Esophagus squamous epithelium (tissue), 5 donors: ENCODE measurements at places on chromosomes 1 and 21.

GRCh38 chr1:176896216-176896615, 268.3 kb downstream of the ASTN1 start:
- DNase-seq, result no peak

GRCh38 chr1:29197590-29197924, 15.9 kb upstream of the SRSF4 start:
- no peak for DNase-seq

DNA sequence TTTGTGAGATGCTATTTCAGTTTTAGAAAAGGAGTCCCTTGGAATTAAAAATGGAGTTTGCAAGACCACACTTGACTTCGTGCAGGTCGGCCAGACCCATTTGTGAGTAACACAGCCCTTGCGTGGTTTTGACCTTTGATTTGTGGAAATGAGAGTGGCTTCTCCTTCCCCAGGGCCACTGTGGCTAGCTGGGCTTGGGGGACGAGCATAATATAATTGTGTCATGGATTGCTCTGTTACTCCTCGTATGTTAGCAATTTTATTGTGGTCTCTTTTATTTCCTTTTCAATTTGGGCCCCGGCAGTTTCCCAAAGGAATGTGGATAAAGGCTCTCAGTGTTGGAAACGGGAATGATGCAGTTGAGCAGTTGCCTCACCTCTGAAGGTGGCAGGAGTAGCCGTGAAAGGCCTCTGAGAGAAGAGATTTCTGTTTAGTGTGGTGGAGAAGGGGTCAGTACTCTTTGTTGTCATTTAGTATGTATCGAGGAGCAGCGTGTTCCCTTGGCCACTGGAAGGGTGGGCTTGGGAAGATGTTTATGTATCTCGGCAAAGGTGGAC, 194.6 kb downstream of the PBX1 start:
- no peak for DNase-seq

DNA sequence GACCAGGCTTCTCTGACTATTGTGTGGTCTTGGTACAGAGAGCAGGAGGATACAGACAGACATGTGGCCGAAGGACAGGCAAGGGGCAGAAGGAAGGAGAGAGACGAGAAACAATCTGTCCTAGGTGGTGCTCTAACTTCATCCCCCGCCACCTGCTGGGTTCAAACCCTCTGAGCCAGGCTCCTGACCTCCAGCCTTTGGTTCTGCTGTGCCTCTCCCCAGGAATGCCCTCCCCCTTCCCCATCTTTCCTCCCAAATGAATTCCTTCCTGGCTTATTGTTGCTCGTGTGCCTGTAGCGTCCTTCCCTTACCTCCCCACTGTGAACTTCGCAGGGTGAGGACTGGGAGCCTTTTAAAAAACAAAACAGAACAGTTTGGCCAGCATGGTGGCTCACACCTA, 5.4 kb downstream of the TCEA3 start:
- no peak for DNase-seq

- no peak for DNase-seq
Observed at GRCh38 chr1:223216531-223217205, 73.6 kb upstream of the TLR5 start.
